ENCODE measurements at places on chromosomes 16 and 17.

DNA sequence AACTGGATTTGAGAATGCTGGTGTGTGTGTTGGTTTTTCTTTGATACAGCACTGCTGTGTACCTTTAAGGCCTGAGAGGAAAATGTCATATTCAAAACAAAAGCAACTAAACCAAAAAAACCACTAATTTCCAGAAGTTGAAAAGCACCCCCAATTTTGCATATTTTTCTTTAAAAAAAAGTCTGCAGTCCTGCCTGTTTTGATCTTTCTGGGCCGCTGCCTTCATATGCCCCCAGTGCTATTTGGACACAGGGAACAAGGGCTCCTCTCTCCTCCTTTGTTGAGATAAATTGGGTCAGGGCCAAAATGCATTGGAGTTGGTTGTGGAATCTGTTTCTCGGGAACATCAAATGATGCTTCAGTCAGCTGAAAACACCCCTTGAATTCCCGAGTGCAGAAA, 26.9 kb downstream of the GPT2 start:
- no peak for DNase-seq

DNA sequence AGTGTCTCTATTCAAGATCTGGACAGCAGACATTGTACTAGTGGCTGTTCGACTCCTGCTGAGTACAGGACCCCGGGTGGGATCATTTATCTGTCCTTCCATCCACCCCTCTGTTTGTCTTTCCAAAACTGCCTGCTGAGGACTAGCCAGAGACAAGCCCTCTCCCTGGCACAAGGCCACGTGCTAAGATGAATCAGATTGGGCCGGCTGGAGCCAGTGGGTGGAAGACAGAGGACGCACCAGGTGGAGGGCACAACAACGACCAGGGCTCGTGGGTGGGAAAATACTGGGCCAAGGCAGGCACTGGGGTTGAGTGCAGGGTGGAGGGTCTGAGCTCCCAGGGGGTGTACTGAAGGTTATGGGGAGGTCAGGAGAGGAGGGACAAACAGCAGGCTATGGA, 1.4 kb upstream of the CA7 start:
- DNase-seq, result no peak

- DNase-seq, result no peak
These were observed 1.0 kb downstream of the AMZ2 start for GRCh38 chr17:68248891-68249290.

DNA sequence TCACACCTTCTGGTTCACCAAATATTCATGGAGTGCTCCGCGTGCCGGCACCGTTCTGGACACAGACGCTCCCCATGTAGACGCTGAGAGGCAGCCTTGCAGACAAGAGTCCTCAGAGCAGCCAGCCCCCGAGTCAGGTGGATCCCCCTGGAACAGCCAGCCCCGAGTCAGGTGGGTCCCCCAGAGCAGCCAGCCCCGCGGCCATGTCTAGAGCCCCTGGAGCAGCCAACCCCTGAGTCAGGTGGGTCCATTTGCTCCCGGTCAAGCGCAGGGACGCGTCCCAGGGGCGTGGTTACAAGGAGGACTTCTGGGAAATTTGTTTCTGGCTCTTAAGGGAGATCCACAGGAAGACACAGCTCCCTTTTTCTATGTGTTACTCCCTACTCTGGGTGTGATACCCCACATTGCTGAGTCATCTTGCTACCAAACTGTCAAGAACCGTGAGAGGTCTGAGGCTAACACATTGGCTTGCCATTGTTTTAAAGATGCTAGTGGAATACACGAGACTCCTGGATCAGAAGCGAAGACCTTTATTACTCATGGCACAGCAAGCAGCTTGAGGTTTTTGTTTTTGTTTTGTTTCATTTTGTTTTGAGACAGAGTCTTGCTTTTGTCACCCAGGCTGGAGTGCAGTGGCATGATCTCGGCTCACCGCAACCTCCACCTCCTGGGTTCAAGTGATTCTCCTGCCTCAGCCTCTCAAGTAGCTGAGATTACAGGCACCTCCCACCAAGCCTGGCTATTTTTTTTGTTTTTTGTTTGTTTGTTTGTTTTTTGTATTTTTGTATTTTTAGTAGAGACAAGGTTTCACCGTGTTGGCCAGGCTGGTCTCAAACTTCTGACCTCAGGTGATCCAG, 43.3 kb upstream of the CBFA2T3 start:
- no peak for DNase-seq

GRCh38 chr17:9383826-9384225, 191.8 kb downstream of the STX8 start:
- DNase-seq, result no peak

- DNase-seq, result no peak
These were observed 32.7 kb upstream of the ALDH3A1 start for GRCh38 chr17:19780846-19781245.

DNA sequence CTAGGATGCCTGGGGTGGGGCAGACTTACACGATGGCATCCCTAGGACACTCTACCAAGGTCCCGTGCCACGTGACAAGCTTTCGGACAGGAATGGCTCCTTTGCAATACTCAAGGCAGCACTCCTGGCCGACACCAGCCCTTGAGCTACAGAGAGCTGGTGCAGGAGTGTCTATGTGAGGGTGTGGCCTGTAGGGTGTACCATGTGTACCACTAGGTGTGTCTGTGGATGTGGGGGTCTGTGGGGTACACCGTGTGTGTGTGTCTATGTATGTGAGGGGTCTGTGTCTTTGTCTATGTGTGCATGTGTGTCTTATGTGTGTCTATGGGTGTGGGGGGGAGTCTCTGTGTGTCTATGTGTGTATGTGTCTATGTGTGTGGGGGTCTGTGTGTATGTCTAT, 1.9 kb upstream of the TLE7 start:
- no peak for DNase-seq

DNA sequence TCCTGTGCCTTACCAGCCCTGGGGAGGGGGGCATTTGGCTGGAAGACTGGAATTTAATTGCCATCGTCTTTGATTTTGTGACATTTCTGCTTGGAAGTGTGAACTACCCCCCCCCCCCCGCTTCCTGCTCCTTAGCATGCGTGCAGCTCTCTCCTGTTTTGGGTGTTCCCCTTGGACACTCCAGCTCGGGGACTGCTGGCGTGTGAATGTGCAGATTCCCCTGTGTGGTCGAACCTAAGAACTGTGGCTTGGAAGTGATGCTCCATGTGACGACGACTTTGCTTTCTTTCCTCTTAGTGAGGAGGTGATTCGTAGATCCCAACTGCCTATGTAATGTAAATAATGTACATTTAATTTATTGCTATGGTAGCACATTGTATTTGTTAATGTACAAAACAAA, 26.1 kb downstream of the OR1D5 start:
- DNase-seq, result no peak

- DNase-seq, result no peak
These were observed 13.2 kb downstream of the ZFPM1 start for GRCh38 chr16:88466175-88466862.

DNA sequence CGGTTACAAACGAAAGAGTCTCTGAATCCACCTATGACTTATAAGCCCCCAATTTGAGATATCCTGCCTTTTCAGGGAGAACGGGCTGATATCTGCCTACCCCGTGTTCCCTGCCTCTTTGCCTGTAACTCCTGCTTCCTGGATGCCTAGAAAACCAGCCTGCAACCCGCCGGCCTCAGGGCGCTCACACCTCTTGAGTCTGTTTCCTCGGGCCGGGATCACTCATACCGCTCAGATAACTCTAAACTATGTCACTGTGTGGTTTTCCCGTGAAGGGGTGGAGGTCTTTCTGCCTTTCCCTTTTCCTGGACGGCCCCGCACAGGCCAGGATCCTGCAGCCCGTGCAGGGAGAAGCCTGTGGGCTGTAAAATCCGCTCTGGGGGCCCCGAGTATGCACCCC, 10.4 kb downstream of the RPUSD1 start:
- no peak for DNase-seq

DNA sequence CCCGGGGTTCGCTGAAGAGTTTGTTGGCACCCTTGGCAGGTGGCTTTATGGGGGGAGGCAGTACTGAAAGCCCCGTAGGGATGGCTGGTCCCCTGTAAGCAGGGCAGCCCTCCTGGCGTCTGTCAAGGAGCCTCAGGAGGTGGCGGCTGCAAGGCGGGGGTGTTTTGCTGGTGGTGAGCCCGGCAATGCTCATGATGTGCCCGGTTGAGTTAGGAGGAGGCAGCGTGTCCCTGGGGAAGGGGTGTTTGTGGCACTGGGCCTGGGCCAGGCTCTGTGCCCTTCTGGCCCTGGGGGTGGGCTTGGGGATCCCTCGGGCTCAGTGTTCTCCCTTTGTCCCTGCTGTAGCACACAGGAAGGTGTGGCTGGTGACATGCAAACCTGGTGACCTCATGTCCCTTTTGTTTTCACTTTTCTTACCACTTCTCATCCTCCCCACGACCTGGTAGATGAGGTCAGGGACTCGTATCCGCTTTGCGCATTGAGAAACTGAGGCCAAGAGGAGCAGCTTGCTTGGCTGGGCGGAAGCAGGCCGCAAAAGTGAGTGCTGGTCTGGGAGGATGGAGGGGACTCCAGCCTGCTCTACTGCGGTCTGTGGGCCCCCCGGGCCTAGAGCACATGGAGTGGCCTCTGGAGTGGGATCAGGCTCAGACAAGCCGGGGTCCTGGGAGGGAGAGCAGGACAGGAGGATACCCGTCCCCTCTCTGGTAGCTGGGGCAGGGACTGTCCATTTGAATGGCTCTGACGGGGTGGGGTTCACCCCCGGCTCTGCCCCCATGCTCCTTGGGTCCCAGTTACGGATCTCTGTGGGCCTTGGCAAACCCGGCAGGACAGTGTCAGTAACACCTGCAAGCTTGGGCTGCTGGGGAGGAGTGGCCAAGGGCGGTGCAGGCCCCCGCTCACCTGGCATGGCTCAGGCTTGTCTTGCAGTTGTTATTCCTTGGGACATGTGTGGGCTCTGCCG, 2.2 kb downstream of the SNN start:
- DNase-seq, result no peak

GRCh38 chr16:83520596-83520995, 287.2 kb upstream of the HSBP1 start:
- DNase-seq, result no peak

- DNase-seq, result no peak
These were observed 40.3 kb upstream of the TEKT3 start for GRCh38 chr17:15381707-15382106.

DNA sequence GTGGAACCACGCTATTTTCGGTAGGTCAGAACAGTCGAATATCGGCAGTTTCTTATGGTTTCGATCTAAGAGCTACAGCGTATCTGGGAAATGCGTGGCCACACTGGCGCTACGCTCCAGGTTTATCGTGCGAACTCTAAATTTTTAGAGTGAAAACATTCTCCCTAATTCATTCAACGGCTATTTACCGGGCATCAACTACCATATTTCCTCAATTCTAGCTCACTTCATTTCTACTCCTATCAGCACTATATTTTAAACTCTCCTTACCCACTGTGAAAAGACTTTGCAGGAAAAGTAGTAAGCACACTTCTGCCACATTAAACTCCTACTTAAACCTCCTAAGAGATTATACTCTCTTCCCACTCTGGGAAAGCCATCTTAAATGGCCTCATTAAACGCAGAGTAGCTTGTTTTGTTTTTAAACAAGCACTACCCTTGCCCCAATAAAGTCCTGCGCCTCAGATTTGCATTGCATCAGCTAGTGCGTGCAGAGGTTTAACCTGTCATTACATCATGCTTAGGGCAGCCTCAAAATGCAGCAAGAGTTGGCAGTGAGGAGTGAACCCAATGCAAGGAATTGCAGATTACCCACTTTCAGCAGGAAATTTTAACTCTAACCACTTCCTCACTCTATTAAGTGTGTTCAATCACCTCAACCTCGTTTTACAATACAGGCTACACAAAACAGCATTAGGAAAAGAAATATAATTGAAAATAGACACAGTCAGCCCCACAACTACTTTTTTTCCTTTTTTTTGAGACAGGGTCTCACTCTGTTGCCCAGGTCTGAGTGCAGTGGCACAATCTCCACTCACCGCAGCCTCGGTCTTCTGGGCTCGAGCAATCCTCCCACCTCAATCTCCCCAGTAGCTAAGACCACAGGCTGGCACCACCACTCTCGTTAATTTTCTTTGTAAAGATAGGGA, 18.8 kb downstream of the SIAH1 start:
- no peak for DNase-seq

- DNase-seq, result no peak
These were observed 6.5 kb downstream of the LGALS3BP start for GRCh38 chr17:78973196-78973595.

DNA sequence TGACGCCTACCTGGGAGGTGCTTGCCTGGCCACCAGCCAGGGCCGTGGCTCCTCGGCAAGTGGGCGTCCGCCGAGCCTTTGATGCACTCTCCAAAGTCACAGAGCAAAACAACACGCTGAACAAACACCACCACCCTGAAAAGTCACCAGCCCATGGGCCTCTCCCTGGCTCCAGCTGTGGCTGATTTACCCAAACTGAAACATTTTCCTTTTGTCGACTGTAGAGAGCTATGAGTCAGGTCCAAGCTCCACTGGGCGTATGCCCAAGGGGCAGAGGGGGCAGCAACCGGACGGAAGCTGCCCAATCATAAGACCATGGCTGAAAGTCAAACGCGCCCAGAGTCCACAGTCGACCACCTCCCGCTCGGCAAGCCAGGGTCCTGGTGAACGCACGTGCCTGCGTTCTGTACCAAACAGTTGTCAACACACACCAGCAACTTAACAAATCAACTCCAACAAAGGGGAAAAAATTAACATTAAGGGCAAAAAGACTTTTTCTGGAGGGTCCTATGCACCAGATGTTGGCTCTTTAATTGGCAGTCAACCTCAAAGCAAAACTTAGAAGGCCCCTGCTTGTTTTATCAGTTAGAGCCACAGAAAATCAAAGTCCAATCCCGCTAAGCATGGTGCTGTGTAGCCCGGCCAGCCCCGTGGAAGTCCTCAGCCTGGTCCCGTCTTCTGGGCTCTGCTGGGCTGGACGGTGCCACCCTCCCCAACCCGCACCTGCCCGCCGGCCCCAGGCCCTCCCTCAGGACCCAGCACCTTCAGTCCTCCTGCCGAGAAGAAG, 47.3 kb downstream of the TBC1D16 start:
- no peak for DNase-seq

Measured in stimulated activated CD8-positive, alpha-beta memory T cell treated with anti-CD3 and anti-CD28 coated beads, Interleukin-4, amount 100 ng/mL, for 1 hour (primary cell).